Osteocyte (in vitro differentiated cells): ENCODE measurements at places on chromosomes 6 and 20.

DNA sequence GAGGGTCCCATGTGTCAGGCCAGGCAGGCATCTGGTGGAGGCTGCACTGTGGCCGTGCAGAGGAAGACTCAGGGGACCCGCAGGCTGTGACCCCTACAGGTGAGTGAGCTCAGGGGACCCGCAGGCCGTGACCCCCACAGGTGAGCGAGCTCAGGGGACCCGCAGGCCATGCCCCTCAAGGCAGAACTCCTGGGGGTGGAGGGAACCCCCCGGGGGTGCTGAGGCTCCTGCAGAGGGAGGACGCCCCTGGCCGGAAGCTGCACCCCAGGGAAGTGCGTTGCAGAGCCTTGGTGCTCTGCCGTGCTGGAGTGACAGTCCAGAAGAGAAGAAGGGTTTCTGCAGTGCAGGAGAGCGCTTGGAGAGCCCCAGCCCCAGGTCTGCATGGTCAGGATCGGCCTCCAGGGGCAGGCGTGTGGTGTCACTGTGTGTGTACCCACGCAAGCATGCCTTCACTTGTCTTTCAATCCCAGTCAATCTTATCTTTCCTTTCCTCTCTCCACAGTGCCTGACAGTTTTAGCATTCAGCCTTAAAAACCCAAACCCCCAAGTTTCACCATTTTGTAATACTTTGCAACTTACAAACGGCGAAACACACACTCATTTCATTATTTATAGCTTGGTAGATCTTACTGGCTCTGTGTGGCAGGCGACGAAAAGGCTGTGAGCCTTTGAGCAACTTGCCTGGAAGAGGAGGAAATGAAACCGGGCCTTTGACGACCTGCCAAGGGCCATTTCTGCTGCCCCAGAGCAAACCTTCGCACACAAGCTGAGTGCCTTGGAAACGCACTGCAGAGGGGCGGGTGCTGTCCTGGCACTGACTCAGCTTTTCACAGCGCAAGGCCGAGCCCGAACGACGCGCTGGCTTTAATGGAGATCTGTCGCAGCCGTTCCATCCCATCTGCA lies 101.4 kb upstream of the AGPAT4 start:
- DNase-seq: no peak

DNA sequence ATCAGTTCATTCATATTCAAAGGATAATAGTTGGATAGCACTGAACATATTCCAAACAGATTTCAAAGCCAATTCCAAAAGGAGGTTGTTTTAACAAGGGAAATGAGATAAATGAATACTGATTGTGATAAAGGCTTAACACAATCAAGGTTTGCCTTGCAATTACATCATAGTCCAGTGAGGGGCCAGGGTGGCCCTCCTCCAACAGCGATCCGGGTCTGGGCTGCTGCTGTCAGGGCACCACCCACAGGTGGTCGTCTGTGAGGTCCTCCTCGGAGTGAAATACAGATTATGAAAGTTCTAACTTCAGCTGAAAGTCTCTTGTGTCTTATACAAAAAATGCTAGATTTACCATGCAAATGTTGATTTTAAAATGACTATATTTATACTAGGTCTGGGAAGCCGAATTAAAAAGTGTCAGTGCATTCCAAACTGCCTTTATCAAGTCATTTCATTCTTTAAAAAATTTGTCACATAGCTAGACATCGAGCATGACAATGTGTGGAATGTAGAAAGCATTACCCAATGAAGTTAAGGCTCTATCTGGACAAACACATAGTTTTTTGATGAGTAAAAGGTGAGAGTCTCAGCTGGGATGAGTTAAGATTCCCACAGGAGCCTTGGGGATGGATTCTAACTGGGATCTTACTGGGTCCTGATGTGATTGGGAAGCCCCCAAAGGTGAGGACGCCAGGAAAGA lies 65.9 kb upstream of the SLC22A23 start:
- no peak for DNase-seq

GRCh38 chr20:56810141-56810540 lies 181.0 kb downstream of the TFAP2C start:
- DNase-seq: no peak

- no peak for DNase-seq
Measured at GRCh38 chr6:84137051-84137375, 90.4 kb downstream of the CEP162 start.

GRCh38 chr20:46875059-46875458 lies 19.6 kb upstream of the EYA2 start:
- DNase-seq: no peak

GRCh38 chr6:131061751-131062119 lies 1.3 kb downstream of the EPB41L2 start:
- no peak for DNase-seq

GRCh38 chr6:124797224-124797623 lies 165.0 kb upstream of the RNF217 start:
- no peak for DNase-seq

DNA sequence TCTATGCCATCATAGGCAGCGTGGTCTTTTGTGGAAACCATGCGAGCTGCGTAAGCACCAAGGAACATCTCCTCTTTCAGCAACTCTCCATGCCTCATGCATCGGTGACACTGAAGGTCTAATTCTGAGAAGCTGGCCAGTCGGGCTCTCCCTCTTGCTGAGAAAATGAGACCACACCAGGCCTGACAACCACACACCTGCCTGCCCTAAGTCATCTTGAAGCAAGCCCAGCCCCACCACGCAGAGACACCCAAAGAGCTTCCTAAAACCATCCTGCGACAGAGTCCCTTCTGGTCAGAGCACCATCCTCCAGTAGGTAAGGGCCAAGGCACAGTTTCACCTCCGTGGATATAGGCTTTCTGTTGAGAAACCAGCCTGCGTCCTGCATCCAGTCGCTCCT lies 26.6 kb downstream of the PREX1 start:
- DNase-seq: no peak

GRCh38 chr6:48069280-48069679 lies 41.7 kb downstream of the PTCHD4 start:
- no peak for DNase-seq

DNA sequence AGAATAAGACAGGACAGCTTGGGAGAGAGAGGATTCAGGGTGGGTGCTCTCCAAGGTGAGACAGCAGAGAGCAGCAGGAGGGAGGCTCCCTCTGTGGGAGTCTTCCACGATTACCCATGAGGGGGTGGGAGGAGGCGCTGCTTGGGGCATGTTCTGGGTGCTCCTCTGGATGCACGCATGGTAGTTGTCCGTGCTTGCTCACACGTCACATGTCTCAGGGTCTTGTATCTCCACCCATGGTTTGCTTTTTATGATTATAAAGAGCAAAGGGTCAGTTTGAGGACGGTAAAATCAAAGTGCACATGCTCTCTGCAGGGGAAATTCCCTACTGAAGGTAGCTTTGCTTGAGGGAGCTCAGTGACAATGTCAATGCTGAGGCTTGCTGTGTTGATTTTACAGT lies 338.4 kb downstream of the THBS2 start:
- no peak for DNase-seq

DNA sequence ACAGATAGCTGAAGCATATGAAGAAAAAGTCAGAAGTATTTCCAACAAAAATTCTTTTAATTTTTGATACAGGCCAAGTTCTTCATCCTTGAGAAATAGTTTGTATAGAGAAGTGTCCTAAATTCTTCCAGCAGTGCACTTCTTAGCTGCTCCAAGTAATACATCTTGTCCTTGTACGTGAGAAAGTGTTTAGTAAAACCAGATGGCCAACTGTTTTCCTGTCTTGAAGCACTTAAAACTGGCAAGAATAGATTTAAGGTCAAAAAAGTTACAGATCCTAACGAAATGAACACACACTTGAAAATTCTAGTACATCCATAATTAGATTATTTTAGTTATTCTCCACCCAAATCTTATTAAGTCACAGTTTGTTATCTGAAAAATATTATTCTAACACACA lies 52.2 kb upstream of the HSF2 start:
- DNase-seq: no peak

DNA sequence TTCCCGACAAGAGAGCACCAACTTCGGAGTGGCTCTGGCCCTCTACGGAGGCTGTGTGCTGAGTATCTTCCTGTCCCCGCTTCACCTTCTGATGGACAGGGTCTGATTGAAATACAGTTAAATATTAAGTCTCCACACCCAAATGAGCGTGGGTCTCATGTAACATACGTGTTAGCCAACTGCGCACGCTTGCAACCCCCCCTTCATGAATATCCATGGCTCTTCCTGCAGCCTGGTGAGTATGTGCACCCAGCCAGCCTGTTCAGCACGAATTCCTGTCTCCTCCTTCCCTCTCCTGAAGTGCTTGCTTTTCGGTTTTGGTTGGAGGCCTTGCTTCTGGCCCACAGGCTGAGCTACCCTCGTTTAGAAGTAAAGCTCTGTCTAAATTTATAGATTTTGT lies 102.9 kb upstream of the FRMD1 start:
- DNase-seq: peak; percentile 62

GRCh38 chr20:61982191-61982950 lies 83.3 kb downstream of the TAF4 start:
- DNase-seq: no peak

DNA sequence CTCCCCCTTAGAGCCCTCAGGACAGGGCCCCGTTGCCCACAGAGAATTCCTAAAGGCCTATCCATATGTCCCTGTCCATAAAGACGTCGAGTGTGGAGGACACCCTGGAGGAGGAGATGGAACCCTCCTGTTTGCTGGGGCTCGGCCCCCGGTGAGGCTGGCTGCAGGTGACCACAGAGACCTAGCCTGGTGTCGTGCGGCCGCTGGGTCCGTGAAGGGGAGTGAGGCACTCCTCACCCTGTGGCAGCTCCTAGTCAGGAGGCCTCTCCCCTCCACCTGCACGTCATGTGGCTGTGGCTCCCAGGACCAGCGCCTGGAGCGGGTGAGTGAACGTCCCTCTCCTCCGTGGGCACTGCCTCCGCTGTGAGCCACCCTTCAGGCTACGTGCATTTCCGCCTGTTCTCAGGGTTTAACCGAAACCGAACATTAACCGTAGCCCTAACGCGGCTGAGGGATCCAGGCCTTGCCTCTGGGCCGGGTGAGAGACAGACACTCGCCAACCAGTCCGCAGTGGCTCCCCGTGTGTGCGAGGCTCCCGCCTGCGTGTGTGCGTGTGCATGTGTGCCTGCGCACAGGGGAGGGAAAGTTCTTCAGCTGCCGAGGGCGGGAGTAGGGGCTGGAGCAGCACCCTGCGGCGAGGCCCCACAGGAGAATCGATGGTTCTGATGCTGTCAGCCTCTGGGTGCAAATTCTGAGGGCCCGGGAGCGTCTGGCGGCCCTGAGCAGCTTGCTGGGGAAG lies 5.9 kb upstream of the TCEA2 start:
- DNase-seq: no peak

- DNase-seq: no peak
Measured at GRCh38 chr20:52722926-52723688, 249.1 kb upstream of the TSHZ2 start.

- DNase-seq: no peak
Measured at GRCh38 chr20:46544576-46544975, 5.9 kb downstream of the OCSTAMP start.

- no peak for DNase-seq
Measured at GRCh38 chr20:11178946-11179654, 505.3 kb upstream of the JAG1 start.

DNA sequence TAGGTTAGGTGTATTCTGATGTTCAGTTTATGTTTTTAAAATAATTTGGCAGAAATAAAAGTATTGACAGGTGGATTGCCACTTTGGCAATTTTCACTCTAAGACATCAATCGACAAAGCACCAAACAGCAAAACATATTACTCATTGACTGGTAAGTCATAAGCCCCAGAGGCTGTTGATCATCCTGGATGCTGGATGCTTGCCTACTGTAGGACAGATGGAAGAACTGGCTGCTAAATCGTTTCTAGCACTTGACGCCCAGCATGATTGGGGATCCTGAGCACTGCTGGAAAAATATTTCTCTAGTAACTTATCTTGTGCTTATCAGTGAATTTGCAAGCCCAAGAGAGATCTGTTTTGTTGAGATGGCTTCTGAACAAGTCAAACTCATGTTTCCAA lies 1001.9 kb upstream of the FLRT3 start:
- no peak for DNase-seq

- DNase-seq: no peak
Measured at GRCh38 chr6:99589290-99589672, 17.4 kb upstream of the PRDM13 start.

GRCh38 chr20:618980-619379 lies 8.9 kb upstream of the TCF15 start:
- no peak for DNase-seq

- DNase-seq: no peak
Measured at GRCh38 chr20:24465730-24466129, 3.7 kb upstream of the SYNDIG1 start.

DNA sequence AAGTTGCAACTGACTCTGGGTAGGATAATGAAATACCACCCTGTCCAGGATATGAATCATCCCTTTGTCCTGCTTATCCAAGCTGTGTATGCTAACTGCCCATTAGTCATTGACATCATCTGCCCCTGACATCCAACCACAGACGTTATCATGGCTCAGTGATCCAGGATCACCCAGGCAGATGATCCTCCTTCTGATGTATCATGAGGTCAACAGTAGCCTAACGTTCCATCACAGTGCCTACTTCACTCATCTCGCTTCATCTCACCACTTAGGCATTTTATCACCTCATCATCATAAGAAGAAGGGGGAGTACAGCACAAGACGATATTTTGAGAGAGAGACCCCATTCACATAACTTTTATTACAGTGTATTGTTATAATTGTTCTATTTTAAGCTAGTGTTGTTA lies 13.4 kb upstream of the BTN3A2 start:
- DNase-seq: no peak

DNA sequence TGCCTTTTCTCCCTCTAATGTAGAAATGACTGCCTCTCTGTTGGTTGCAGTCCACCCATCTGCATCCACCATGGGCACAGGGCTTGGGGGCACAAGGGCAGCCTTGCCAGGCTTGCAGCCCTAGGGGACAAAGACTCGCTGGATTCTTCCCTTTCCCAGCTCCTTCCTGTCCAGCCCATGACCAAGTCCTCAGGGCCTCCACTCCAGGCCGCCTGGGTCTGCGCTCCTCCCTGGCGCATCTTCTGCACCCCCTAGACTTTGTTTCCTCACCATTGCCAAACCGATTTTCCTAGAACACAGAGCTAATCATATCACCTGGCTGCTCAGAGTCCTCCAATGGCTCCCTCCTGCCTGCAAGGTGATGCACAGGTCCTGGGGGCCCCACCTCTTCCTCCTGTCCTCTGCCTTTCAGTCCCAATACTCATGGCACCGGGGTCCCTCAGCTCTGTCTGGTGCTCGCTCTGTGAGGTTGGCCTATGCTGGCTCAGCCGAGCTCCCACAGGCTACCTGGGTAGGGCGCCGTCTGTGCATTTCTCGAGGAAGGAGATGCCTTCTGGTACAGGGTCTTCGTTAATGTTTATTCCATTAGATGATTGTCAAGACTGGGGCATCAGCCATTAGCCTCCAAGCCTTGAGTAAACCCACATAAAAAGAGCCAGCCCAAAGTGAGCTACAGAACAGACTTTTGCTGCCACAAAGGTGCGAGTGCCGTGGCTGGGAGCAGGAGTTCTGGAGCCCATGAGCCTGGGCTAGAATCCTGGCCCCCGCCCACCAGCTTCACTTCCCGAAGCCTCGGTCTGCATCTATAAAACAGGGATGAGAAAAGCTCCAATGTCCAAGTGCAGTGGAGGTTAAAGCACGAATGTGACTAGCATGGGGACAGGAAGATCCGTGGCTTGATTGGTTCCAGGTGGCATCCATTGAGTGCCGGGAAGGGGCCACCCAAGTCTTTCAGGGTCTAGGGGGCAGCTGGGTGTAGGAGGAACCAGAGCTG lies 17.7 kb downstream of the PSMG4 start:
- DNase-seq: no peak
